ENCODE measurements at places on chromosomes 12 and 14.
A peak's percentile ranks its signal among the peaks of the same experiment; 100 is the strongest.

DNA sequence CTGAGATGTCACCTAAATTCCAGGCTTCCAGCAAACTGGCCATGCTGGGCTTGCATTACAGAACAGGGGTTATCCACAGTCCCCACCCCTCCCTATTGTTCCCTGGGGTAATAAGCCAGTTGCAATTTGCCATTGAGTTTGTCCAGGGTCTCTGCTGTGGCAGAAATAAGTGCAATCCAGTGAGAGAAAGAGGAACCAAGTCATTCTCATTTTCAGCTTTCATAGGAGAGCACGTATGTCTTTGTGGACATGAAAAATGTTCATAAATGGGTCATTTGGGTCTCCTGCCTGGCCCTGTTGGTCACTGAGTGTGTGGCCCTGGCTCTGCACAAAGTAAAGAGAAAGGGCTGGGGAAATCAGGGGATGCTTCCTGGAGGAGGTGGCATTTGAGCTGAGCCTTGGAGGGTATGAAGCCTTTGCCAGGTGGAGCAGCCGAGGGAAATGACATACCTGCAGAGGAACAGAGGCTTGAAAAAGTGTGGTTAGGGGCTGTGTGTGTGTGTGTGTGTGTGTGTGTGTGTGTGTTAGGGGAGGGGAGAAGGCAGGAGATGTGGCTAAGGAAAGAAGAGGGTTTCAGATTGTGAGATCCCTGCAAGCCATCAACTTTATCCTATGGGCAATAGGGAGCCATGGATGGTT, 29.3 kb downstream of the CMKLR1 start:
- DNase-seq: no peak

DNA sequence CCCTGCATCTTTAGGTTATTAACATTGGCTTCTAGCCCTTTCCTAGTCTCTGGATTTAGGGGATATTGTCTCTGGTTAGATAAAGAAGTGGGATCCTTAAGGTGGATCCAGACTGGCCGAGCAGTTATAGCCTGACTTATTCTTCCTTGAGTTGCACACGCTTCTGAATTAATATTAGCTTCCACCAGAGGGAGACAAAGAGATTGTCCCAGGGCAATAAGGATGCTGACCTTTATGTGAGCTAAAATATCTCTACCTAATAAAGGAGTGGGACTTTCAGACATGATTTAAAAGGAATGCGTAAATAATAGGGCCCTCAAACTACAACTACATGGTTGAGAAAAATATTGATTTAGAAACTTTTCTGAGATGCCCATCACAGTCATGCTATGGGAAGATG, 139.7 kb downstream of the SLCO1B3 start:
- DNase-seq: peak; percentile 20

DNA sequence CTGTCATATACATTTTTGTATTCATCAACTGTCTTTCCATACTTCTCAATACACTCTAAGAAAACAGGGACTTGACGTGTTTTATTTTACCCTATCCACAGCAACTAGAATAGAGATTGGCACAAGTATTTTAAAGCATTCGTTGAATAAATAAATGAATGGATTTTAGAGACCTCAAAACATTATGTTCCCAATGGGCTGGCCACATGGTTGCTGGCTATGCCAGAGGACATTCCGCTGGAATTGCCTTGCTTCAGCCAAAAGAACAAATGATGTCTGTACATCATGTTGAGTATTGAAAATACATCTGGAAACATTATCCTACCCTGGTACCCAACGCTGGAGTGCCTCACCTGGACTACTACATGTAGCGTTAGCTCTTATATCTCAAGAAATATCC, 132.8 kb upstream of the RAP1B start:
- DNase-seq: no peak

GRCh38 chr12:591167-592023, 71.8 kb downstream of the NINJ2 start:
- peak; percentile 9 for DNase-seq

- DNase-seq: peak; percentile 57
Measured at GRCh38 chr12:30806989-30807694, 52.4 kb upstream of the CAPRIN2 start.

Data from HEK293T (cell line).